ENCODE measurements at places on chromosomes 12 and 14.

- no peak for DNase-seq
Measured at GRCh38 chr12:40241741-40242140, 16.9 kb downstream of the LRRK2 start.

- DNase-seq, result no peak
Measured at GRCh38 chr12:130226126-130226525, 63.9 kb downstream of the FZD10 start.

GRCh38 chr14:50342221-50343078 is 30.3 kb downstream of the DMAC2L start:
- no peak for DNase-seq

GRCh38 chr12:79644274-79645234 is 46.2 kb downstream of the PAWR start:
- no peak for DNase-seq

DNA sequence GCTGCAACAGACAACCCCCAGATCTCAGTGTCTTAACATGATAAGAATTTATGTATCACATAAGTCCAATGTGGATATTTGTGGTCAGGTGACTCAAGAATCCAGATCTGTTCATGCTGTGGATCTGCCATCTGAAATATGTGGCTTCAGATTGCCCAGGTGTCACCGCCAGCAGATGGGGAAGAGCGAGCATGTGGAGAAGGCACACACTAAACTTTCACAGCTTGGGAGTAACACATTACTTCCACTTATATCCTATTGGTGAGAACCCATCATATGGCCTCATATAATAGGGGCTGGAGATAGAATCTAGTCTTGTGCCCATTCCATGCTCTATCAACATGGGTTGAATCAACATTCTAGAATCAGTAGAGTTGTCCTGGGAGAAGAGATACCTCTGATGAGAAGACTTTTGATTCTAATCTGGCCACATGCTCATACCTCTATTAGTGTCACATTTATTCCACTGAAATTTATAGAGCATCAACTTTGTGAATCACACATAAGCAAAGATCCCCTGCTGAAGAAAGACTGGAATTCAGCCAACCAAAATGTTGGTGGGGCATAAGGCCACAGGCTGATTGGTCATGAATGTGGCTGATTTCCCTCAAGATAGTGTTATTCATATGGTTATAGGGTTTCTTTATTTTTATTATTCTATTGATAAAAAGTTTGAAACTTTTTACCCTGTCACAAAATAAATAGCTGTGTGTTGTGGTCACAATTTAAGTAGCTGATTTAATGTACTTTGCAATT is 6.0 kb upstream of the CALCOCO1 start:
- DNase-seq, result no peak

DNA sequence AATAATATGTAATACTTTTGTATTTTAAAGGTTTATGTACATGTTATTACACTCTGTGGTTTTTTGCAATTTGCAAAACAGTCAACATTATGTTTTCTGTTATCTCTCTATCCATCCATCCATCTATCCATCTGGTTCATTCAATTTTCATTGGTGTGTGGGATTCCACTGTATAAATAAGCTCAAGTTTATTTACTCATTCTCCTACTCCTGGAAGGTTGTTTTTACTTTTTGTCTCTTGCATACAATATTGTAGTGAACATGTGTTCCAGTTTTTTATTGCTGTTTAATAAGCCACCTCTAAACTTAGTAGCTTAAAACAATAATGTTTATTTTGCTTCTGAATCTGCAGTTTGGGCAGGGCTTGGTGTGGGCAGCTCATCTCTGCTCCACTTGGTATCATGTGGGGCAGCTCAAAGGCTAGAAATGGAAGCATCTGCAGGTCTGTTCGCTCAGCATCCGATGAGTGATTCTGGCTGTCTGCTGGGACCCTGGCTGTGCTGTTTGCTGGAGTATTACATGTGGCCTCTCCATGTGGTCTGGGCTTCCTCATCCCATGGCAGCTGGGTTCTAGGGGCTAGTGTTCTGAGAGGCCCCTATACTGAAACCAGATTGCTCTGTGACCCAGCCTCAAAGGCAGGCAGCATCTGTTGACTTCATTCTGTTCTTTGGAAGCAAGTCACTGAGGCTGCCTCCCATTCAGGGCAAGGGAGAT is 98.8 kb downstream of the SLC25A47 start:
- DNase-seq, result no peak

- no peak for DNase-seq
Measured at GRCh38 chr14:36988568-36988967, 183.8 kb downstream of the SLC25A21 start.

Data from stimulated activated CD8-positive, alpha-beta memory T cell treated with anti-CD3 and anti-CD28 coated beads, Interleukin-7, amount 100 ng/mL, for 4 hours (primary cell).